ENCODE measurements at places on chromosomes 11 and 22.

DNA sequence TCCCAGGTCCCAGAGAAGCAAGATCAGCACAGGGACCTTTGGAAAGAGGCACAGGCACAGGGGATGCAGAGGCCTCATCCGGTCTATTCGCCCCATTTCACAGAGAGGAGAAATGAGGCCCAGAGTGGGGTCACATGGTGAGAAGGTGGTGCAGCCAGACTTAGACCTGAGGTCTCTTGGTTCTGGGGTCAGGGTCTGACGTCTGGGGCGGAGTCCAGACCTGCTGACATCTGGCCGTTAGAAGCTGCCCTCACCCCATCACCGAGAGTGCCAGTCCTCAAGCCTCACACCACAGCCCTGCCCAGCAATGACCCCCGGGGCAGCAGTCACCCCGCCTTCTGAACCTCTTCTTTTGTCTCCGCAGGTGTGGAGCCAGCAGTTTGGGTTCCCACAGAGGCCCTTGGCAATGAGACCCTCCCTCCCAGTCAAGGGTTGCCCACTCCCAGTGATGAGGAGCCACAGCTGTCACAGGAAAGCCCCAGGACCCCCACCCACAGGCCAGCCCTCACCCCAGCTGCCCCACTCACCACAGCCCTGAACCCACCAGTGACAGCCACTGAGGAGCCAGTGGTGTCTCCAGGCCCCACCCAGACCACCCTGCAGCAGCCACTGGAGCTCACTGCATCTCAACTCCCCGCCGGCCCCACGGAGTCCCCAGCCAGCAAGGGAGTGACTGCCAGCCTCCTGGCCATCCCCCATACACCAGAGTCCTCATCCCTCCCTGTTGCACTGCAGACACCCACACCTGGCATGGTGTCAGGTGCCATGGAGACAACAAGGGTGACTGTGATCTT lies 62.4 kb downstream of the OTOG start:
- no peak for DNase-seq

GRCh38 chr11:113238721-113239120 lies 75.7 kb upstream of the TTC12 start:
- DNase-seq: no peak

DNA sequence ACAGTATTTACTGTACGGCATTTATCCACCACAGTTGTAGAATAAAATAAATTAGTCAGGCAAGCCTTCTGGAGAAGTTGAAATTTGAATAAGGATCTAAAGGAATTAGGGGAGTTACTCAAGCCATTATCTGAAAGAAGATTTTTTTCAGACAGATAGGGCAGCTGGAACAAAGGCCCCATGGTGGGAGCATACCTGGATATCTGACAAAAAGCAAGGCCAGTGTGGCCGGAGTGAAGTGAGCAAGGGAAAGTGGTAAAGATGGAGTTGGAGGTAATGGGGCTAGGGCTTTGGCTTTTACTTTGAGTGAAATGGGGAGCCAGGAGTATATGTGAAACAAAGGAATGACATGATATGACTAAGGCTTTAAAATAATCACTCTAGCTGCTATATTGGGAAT lies 45.7 kb upstream of the PSMA1 start:
- no peak for DNase-seq

DNA sequence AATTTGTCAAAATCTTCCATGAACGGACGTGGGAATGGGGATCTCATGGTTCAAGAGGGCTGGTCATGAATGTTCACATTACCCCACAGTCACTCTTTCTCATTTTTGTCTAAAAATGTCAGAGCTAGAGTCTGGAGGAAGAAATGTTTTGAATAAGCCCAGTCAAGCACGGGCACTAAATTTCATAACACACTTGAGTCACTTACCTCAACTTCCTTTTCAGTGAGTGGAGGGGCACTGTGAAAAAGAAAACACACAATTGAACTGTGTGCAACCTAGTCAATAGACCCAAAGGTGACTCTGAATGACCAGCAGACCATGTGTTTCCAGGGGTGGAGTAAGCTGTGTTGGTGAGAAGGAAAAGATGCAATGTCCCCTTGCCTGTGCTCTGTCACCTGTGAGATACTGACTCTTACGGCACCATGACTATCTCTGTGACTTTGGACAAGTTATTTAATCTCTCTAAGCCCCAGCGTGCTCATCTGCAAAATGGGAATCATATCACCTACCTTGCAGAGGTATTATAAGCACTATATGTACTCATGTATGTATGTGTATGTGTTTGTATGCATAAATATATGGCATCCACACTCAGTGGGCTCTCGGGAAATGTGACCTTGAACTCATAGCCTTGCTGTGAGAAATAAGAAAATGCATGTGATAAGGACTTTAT lies 38.2 kb upstream of the LYVE1 start:
- DNase-seq: no peak

DNA sequence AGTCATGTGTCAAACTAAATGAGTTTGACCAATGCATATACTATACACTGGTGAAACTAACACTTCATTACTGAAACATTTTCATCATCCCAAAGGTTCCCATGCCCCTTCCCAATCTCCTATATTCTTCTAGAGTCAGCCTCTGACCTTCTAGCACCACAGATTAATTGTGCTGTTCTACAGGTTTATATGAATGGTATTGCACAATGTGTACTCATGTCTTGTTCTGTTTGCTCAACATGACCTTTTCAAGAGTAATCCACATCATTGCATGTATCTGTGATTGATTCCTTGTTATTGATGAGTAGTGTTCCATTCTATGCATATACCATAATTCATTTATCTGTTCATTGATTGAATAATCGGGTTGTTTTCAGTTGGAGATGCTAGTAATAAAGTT lies 7.5 kb upstream of the OR8G1 start:
- DNase-seq: no peak

DNA sequence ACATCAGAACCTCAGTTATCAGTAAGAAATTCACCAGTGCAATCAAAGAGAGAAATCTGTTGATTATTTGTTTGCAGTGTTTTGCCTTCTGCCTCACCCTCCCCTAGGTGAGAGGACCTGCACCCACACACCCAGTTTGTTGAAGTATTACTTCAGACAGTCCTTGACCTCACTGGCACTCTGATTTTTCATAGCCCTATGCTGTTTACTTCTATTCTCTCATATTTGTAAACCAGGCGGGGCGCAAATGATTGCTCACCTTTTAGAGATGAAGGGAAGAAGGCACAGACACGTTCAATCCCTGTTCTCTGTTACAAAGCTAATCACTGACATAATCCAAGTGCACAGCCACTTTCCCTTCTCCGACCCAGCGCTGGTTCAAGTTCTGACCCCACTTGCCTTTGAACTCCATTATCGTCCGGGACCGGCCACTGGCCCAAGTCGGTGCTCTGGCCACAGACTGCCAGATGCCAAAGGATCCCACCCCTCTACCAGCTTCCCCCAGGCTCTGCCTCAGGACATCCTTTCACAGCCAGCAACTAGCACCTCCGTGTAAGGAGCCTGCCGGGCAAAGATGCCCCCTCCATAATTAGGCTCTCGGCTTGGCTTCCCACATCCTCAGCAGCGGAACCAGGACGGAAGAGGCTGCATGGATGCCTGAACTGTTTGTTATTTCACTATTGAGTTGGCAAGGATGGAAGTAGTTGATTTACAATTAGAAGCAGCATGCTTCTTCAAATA lies 1.7 kb downstream of the ETS1 start:
- DNase-seq: no peak

GRCh38 chr11:67663532-67664212 lies 10.8 kb downstream of the ALDH3B2 start:
- DNase-seq: no peak

DNA sequence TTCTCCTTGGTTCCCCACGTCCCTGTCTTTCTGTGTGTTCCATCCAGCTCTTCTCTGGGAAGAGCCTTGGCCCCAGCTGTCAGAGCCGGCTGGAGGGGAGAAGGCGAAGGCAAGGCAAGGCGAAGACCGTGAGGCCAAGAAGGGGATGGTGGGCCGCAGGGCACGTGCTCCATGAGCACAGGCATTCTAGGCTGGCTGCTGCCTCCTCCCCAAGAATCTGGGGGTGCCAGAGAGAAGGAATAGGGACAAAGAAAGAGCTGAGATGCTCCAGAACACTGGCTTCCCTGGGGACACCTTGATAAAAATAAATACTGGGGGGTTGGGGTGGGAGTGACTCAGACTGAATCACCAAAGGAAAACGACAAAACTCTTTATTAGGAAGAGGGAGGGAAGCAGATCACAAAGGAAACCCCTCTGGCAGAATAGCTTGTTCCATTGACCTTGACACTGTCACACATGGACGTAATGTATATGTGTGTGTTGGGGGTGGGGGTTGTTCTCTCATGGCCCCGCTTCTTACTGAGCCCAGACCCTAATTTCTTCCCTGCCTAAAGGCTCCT lies 52.5 kb downstream of the NECTIN1 start:
- no peak for DNase-seq

- DNase-seq: no peak
These were observed 1129.3 kb upstream of the RAG2 start for GRCh38 chr11:37727371-37727770.

DNA sequence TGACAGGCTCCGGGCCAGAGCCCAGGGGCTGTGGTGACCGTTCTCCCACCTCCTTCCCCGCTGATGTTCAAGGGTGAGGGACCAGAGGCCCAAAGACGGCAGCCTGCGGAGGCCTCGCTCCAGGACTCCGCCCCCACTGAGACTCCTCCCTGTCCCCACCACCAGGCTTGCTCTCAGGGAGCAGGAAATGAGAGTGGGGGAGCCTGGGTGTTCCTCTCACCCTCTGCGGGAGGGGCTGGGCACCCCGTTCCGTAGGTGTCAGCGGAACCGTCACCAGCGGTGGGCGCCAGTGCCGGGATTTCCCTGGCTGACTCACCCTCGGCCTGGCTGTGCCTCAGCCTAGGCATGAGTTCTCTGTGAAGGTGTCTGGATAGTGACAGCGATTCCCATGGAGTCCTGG lies 15.7 kb downstream of the DAGLA start:
- DNase-seq: no peak

DNA sequence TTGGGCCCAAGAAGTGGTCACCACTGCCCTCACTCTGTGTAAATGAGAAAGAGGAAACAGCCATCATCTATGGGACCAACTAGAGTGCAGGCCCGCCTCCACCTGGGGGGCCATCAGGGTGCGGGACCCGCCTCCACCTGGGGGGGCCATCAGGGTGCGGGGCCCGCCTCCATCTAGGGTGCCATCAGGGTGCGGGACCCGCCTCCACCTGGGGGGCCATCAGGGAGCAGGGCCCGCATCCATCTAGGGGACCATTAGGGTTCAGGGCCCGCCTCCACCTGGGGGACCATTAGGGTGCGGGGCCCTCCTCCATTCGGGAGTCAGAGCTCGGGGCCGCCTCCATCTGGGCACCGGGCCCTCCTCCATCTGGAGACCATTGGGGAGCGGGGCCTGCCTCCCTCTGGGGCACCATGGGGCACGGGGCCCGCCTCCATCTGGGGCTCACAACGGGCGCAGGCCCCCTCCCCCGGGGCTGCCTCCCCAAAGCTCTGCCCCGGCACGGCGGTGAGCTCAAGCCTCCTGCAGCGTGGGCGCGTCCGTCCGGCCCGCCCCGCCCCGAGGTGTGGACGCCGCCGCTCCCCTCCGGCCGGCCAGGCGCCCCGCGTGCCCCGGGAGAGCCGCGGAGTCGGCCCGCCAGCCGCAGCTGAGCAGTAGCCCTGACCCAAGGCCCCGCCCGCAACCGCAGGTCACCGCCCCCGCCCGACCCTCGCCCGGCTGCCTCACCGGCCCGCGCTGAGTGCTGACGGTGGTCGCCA lies 512 bp downstream of the TOLLIP start:
- no peak for DNase-seq

All from HEK293T (cell line).